CD4-positive, alpha-beta T cell treated with Interferon gamma for 1 hour (primary cell): ENCODE measurements at places on chromosomes 13 and 19.

DNA sequence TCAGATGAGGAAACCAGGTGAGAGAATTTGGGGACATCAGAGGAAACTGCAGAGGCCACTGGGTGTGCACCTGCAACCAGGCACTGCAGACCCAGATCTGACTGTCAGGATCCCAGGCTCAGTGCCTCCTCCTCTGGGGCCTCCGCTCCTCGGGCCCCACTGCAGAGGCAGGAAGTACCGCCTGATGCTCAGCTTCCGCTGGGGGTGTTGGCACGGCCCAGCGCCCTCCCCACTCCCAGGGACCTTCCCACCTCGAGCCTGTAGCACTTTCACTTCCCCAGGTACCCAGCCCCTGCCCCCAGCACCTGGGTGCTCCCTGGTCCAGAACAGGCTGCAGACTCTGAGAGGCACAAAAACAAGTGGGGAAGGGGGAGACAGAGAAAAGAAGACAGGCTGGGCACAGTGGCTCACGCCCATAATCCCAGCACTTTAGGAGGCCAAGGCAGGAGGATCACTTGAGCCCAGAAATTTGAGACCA lies 1.4 kb upstream of the CD37 start:
- peak; percentile 84 for DNase-seq

- no peak for DNase-seq
These were observed 5.7 kb downstream of the PAK4 start for GRCh38 chr19:39131255-39131755.

DNA sequence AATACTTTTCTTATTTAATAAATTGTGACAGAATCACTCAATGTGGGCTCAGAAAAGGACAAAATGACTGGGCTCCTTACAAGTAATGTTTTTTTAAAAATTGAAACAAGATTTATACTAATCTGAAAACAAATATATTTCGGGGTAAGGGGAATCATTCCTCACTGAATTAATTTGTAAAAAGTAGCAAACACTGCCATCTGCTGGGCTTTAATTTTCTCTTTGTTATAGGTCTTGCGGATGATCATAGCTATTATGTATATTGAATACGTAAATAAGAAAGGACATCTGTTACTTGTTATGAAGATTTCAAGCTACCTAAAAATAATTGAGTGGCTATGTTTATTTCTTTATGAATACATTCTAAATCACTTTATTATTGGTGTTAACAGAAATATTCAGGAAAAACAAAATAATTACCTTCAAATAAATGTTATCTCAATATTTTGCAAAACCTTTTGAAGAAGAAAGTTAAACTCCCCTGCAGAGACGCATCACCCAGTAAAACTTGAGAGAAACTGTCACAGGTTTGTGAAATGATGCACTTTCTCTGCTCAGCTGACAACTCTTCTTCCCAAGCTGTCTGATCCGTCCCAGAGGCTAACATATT lies 17.8 kb upstream of the ENOX1 start:
- DNase-seq = no peak

DNA sequence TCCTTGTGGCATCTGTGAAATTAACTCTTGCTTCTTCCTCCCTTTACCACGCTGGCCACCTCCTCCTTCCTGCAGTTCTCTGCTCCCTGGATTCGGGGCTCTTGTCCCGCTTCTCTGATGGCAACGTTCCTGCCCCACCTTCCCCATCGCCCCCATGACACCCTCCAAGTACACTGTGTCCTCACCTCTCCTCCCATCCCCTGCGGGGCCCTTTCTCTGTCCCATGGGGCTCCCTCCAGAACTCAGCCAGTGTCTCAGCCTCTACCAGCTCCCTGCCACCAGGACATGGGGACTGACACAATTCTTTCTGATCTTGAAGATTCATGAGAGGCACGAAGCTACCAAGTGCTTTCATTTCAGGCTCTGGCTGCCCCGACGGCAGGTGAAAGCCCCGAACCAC lies 9.1 kb downstream of the CARS2 start:
- no peak for DNase-seq

GRCh38 chr13:50384724-50385123 lies 369.5 kb downstream of the KCNRG start:
- DNase-seq = no peak

DNA sequence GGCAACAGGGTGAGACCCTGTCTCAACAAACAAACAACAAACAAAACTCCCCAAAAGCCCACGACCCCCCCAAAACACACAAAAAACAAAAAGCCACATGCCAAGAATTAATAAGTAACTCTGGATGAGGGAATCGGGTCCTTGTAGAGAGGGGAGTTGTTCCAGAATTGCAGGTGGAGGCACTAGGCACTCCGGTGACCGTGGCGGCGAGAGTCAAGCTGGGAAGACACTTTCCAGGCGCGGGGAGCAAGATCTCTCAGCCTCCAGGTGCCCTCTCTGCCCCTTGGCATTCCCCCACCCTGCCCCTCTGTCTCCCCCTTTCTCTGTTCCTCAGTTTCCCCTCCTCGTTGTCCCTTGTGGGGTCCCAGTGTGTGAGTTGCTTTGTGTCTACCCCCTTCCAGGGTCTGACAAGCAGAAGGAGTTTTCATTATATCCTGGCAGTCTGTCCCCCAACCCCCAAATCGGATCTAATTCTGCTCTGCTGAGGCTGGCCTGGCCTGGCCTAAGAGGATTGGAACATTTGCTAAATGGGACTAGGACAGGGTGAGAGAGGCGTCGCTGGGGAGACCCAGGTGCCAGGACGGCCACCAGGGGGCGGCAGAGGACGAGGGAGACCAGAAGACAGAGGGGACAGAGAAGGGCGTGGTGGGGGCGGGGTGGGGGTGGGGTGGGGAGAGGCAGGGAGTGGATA lies 8.3 kb upstream of the CRX start:
- DNase-seq = peak; percentile 52

DNA sequence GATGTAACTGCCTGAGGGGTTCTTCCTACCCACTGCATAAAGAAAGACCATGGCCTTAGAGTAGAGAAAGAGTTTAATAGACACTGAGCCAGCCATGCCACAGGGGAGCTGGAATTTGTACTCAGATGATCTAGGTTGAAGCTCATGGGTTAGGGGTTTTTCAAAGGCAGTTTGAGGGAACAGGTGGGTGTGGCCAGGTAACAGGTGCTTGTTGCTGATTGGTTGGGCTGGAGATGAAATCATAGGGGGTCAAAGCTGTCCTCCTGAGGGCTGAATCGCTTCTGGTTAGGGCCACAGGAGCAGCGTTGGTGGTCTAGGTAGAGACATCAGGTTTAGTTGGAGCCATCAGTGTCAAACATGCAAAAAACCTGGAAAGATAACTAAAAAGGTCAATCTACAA lies 59.2 kb upstream of the CSNK1A1L start:
- DNase-seq = no peak
